ENCODE measurements at places on chromosomes 6 and 20.

GRCh38 chr6:132512342-132512637, 626 bp downstream of the STX7 start:
- DNase-seq: no peak

- DNase-seq: no peak
Measured at GRCh38 chr6:169164986-169165385, 88.7 kb downstream of the THBS2 start.

GRCh38 chr20:63653974-63654668, 897 bp upstream of the STMN3 start:
- no peak for DNase-seq

DNA sequence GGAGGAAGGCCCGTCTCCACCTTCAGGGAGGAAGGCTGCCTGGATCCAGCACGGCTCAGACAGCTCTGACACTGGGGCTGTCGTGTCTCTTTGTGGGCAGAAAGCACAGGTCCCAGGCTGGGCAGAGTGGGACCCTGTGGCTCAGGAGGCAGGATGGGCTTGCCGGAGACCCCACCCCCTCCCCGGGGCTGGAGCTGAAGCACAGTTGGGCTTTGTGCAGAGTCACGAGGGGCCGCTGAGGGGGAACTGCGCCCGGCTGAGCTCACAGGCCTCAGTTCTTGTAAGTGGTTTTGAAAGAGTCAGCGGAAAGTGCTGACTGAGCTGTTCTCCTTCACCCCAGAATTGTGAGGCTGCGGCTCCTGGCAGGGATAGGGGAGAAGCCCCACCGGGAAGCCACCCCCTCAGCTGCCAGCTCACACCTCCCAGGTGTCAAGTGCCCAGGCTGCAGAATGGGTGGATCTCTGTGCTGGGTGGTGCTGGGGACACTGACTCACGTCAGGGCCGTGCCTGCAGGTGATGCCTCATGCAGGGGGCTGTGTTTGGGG, 145.5 kb upstream of the RNF24 start:
- DNase-seq: no peak
